ENCODE measurements at places on chromosomes 1 and 21.

DNA sequence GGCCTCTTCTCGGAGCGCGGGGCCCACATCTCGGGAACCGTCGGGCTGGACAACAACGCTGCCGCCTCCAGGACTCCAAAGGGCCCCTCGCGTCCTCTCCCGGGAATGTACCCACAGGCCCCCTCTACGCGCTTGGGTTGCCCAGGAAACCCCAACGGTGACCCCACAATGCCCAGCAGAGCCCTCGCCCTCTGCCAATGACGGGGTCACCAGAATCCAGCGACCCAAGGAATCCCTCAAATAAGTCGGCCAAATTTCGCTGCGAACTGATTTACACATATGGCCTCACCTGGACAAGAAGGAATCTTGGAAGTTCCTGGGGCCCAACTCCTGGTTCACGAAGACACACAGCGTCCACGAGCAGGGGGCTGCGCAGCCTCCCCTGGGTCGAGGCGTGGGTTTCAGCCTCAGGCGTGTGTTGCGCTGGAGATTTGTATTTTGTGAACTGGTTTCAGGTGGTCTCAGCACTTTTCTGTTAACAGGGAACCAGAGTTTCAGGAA lies 78.1 kb downstream of the DESI2 start:
- no peak for DNase-seq

GRCh38 chr1:218364028-218364710 lies 19.0 kb downstream of the TGFB2 start:
- DNase-seq = no peak

GRCh38 chr1:31412205-31412604 lies 808 bp upstream of the SERINC2 start:
- no peak for DNase-seq

DNA sequence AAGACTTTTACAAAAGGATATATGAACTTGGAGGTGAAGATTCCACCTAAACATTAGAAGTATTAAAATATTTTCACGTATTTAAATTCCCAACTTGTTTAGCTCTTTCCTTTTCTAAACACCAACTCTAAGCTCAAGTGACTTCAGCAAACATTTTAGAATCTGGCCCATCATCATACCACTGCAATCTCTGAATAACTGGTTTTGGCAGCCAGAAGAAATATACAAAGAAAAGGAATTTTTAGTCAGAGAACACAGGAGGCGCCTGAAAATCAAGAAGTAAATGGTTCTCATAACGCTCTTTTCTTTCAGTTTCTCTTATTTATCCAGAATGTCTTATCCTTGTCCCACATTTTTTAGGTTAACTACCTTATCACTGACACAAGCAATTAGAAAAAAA lies 10.4 kb downstream of the TAF1A start:
- DNase-seq = no peak

- DNase-seq = no peak
These were observed 29.6 kb upstream of the CACHD1 start for GRCh38 chr1:64440183-64440826.

GRCh38 chr1:233443040-233443760 lies 115.7 kb downstream of the MAP3K21 start:
- no peak for DNase-seq

DNA sequence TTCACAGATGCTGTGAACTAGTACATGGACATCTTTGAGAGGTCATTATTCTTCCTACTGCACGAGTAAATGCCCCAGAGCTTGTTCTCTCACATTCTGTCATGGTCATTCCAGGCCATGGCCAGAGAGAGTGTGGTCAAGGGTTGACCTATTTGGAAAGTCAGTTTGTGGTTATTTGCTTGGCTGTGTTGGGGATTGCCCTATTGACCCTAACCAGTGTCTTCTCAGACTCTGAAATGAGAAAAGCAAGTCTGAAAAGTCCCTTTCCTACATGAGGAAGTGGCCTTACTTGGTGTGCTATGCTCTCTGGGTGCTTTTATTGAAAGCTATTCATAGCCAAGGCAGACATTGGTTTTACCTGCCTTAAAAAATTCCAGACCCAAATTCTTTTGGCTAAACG lies 26.6 kb downstream of the CLIC6 start:
- DNase-seq = no peak

GRCh38 chr1:227315629-227316346 lies 2.5 kb downstream of the CDC42BPA start:
- no peak for DNase-seq

- no peak for DNase-seq
These were observed 94.9 kb downstream of the ZNF644 start for GRCh38 chr1:90926971-90927370.

All from activated CD4-positive, alpha-beta T cell treated with anti-CD3 and anti-CD28 coated beads, Interleukin-2, amount 50 U/mL, for 1 hour (primary cell).